Progenitor cell of endocrine pancreas (in vitro differentiated cells): ENCODE measurements at places on chromosomes 7 and 10.

- DNase-seq, result no peak
Measured at GRCh38 chr7:18846765-18847215, 270.6 kb downstream of the TWIST1 start.

- DNase-seq, result no peak
Measured at GRCh38 chr10:132403511-132404168, 6.6 kb downstream of the PWWP2B start.

DNA sequence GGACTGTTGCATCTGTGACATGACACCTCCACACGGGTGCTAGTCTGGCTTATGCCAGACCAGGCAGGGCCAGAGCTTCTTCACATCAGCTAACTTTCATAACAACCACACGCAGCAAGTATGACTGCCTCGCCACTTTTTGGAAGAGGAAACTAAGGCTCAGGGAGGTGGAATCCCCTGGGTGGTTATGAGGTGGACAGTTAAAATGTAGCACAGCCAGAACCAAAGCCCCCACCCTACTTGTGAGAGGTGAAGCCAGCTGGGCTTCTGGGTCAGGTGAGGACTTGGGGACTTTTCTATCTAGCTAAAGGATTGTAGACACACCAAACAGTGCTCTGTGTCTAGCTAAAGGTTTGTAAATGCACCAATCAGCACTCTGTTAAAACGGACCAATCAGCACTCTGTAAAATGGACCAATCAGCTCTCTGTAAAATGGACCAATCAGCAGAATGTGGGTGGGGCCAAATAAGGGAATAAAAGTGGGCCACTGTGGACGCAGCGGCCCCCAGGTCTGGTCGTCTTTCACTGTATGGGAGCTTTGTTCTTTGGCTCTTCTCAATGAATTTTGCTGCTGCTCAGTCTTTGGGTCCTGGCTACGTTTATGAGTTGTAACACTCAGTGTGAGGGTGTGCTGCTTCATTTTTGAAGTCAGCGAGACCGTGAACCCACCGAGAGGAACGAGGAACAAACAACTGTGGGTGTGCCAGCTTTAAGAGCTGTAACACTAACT lies 171.0 kb downstream of the PTPN20 start:
- no peak for DNase-seq

- no peak for DNase-seq
Measured at GRCh38 chr7:41869997-41870396, 167.1 kb upstream of the INHBA start.

GRCh38 chr10:11713963-11714362 lies 28.2 kb upstream of the ECHDC3 start:
- DNase-seq, result no peak

GRCh38 chr7:102080434-102081243 lies 206.0 kb upstream of the SH2B2 start:
- no peak for DNase-seq

GRCh38 chr7:15199482-15199881 lies 296.9 kb upstream of the DGKB start:
- DNase-seq, result no peak

GRCh38 chr7:91064938-91065337 lies 199.3 kb upstream of the FZD1 start:
- no peak for DNase-seq

DNA sequence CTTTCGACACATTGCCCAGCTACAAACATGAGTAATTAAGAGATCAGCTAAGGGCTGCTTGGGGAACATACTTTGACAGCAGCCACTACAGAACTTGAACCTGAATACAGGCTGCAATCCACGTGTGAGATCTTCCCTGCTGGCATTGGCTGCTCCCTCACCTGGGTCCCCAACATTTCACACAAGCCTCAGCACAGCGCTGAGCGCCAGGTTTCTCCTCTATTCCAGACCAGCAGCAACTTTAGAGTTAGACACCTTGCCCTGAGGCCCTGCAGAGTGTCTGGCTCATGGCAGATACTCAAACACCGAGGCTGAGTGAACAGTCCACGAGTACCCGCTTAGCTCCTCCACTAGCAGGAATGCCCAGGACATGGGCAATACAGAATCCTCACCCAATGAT lies 1.3 kb upstream of the WIPF3 start:
- DNase-seq, result no peak

- no peak for DNase-seq
Measured at GRCh38 chr10:72242675-72243074, 26.6 kb upstream of the ASCC1 start.

GRCh38 chr10:100828738-100829096 lies 83.3 kb downstream of the PAX2 start:
- no peak for DNase-seq

GRCh38 chr7:98640375-98640774 lies 23.3 kb downstream of the NPTX2 start:
- DNase-seq, result no peak

DNA sequence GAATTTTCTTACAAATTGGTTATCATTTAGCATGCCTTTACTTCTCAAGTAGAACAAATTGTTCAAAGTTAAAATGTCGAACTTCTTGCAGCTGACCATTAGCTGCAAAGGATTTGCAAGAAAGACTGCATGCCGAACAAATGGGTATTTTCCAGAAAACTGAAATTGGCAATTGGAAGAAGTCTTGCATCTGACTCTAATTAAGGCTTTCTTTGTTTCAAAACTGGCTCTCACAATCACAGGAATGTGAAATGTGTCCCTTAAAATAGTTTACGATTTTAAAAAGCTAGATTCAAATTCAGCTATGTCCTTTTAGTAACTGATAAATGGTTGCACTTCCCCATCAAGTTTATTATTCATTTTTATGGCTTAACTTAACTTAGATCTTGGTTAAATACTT lies 207.9 kb downstream of the ARL4A start:
- no peak for DNase-seq

GRCh38 chr10:131444286-131444685 lies 132.8 kb upstream of the TCERG1L start:
- DNase-seq, result no peak

- no peak for DNase-seq
Measured at GRCh38 chr7:155880721-155881120, 68.5 kb upstream of the SHH start.

DNA sequence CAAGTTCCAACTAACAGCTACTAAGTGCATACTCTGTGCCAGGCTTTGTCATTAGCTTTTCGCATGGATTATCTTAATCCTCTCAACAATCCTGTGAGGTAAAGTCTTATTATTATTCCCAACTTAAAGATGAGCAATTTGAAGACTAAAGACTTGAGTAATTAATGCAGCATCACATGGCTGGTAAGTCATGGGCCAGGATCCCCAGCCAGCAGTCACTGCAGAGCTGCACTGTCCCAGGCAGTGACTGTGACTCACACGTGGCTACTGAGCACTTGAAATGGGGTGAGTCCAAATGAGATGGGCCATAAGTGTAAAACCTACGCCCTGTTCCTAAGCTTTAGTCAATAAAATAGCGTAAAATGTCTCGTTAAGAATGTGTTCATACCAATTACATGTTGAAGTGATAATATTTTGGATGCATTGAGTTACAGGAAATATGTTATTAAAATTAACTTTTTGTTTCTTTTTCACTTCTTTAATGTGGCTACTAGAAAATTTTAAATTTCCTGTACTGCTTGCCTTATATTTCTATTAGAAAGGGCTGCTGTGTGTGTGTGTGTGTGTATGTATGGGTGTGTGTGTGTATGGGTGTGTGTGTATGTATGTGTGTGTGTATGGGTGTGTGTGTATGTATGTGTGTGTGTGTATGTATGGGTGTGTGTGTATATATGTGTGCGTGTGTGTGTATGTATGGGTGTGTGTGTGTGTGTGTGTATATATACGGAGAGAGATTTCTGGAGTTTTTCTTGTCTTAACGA lies 756.3 kb downstream of the AUTS2 start:
- no peak for DNase-seq

DNA sequence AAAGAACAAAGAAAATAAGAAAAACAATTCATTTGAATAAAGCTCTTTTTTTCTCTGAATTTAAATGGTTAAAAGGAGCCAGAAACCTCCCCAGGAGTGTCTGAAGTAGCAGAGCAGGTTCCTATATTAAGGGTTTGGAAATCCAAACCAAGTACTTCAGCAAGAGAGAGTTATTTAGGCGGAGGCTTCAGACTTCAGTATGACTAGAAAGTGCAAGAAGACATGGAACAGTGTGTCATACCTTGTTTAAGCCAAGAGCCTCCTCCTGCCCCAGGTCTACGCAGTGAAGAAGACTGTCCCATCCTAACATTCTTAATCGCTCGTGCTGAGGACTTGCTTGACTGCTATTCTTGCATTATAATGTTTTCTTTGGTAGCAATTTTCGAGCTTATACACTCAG lies 51.3 kb downstream of the ODAD2 start:
- DNase-seq, result no peak

GRCh38 chr7:151078233-151079040 lies 2.2 kb downstream of the FASTK start:
- DNase-seq, result no peak

GRCh38 chr7:104553074-104553473 lies 224.7 kb downstream of the LHFPL3 start:
- no peak for DNase-seq

- DNase-seq, result peak; percentile 84
Measured at GRCh38 chr7:332646-333392, 42.8 kb downstream of the FOXL3 start.

DNA sequence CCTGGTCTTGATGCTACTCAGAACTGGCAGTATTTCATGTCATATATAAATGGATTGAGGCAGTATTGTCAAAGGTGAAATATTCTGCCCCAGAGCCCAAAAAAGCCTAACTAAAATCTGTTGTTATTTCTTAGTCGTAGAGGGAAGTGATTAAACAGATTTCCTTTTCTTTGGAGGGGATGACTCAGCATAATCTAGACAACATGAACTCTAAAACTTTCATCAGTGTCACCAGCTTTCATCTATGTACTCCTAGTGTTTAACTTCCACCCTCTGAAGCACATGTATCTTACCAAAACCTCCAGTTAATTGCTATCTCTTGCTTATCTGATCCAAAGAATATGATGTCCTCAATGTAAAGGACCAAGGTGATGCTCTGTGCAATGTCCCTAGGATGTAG lies 97.1 kb upstream of the ARID5B start:
- no peak for DNase-seq
